ENCODE measurements at places on chromosomes 5 and 9. TPM values are rescaled to one million over a fixed set of nuclear protein-coding genes. Genes with fewer than 3 reads are reported as not detected.

GRCh38 chr5:139882316-139882715, 86.7 kb downstream of the PSD2 start:
- no peak overlapping the region for H3K4me3 ChIP-seq
- H3K27me3 ChIP-seq = peaks cover 55% of the 10 kb centered on the region
- no peak for DNase-seq
- peaks cover 3% of the 10 kb centered on the region for H3K4me1 ChIP-seq
- peaks cover 9% of the 10 kb centered on the region for H3K36me3 ChIP-seq
- H3K27ac ChIP-seq = no peak overlapping the region

The TMEM215 gene
- not detected for total RNA-seq

- H3K27me3 ChIP-seq = no peaks in the 10 kb centered on the region
- no peak for DNase-seq
- no peak overlapping the region for H3K27ac ChIP-seq
- H3K4me1 ChIP-seq = no peaks in the 10 kb centered on the region
Observed at GRCh38 chr9:17587113-17587512, 8.2 kb downstream of the SH3GL2 start.

GRCh38 chr5:170854566-170854965, 7.3 kb upstream of the RANBP17 start:
- H3K36me3 ChIP-seq = no peaks in the 10 kb centered on the region
- no peak overlapping the region for H3K4me3 ChIP-seq
- H3K4me1 ChIP-seq = no peaks in the 10 kb centered on the region
- H3K27me3 ChIP-seq = peaks cover 7% of the 10 kb centered on the region
- H3K27ac ChIP-seq = no peak overlapping the region

The C9orf50 gene
- total RNA-seq = not detected

DNA sequence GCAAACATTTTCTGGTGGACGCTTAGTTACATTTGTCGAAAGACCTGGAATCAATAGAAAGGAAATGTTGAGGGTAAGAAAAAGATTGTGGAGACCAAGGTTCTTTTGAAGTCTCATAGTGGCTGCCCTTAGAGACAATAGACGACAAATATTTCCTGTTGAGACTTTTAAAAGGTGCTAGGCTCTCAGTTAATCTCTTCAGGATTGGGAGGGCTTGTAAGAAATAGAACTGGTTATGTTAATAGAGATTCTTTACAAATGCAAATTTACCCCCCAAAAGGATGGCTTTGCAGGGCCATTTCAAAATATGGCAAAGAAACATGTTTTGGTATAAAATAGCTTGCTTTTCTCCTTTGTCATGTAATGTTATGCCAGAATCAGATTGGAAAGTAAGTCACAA, 428.2 kb upstream of the CTNND2 start:
- no peaks in the 10 kb centered on the region for H3K27me3 ChIP-seq
- H3K4me3 ChIP-seq = no peak overlapping the region
- H3K27ac ChIP-seq = no peak overlapping the region
- H3K4me1 ChIP-seq = no peaks in the 10 kb centered on the region
- DNase-seq = no peak

DNA sequence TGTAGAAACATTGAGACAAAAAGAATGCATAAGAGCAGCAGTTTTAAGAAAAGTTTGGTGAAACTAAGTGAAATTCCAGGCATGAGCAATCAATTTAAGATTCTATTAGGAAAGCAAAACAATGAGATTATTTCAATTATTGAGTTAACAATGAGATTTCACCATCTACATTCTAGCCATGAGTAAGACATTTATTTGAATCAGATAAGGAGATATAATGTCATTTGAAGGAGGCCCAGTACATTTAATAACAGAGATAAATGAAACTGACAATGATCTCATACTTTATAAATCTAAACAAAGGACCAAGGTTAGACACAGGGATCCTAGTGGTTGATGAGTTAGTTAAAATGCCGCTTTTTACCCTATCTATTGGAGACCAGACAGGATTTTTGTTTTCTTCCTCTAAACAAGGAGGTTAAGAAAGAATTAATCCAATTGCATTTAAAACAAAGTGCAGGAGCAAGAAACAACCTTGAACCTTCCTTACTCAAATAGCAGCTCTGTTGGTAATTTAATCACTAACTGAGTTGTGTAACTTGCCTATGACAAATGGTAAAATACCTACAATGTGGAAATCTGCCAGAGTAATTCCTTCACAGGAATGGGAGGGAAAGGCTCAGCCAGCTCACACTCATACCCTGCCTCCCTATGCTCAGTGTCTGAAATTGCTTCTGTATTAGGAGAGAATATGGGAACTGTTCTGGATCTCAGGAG, 103.5 kb upstream of the NR3C1 start:
- H3K4me3 ChIP-seq = no peak overlapping the region
- no peak for DNase-seq
- H3K27me3 ChIP-seq = no peaks in the 10 kb centered on the region
- peaks cover 2% of the 10 kb centered on the region for H3K4me1 ChIP-seq

The C1QTNF2 gene
- total RNA-seq = not detected

DNA sequence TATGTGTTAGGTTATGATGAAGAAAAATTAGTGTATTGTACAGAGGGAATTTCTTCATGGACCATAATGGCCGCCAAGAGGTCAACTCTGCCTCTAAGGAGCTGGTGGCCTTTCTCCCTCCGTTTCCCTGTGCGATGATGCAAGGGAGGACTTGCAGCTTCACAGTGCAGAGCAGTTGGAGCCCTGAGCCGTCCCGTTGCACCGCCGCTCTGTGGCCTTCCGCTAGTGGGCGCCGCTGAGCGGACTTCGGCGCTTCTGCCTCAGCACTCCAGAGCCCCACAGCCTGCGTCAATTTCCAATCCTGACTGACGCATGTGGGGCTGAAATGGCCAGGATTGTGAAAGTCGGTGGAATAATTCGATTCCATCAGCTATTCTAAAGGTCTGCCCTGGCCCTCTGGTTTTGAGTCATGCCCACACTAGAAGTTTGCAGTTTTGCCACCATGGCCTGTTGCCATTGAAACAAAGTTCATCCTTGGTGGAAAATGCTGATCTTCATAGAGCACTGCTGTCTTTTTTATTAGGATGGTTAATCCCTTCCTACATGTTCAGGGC, 22.7 kb upstream of the LECT2 start:
- H3K36me3 ChIP-seq = no peaks in the 10 kb centered on the region
- H3K4me3 ChIP-seq = no peak overlapping the region
- no peak overlapping the region for H3K27ac ChIP-seq
- DNase-seq = peak; percentile 25

DNA sequence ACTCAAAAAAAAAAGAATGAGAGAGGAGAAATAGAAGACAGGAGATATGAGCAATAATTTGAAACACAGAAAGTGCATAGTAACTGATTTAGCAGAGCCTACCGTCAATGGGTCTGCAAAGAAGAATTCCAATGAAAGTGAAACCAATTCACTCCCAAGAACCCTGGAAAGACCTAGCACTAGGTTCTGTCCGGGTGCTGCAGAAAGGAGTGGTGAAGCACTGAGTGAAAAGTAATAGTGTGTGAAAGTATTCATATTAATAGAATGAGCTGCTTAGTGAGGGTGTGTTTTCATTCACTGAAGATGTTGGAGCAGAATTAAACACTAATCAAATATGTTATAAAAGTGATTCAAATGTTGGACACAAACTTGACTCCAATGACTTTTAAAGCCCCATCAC, 51.3 kb upstream of the SLC30A5 start:
- H3K27me3 ChIP-seq = peaks cover 5% of the 10 kb centered on the region
- no peak for DNase-seq
- H3K36me3 ChIP-seq = no peaks in the 10 kb centered on the region

DNA sequence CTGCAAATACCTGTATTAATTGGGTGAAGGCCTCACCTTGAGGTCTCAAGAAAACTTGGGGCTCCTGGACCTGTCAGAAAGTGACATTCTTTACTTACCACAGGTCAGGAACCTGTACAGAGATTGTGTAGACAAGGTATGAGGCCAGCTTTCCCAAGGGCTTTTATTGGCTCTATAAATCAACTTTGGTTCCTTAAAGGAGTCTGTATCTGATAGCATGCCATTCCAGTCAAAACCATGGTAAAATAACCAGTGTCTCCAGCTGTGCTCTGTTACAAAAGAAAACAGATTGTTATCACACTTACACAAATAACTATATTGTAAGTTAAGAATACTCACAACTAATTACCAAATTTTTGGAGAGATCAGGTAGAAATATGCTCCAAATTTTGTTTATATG, 64.5 kb downstream of the COL15A1 start:
- H3K27me3 ChIP-seq = peaks cover 15% of the 10 kb centered on the region
- H3K27ac ChIP-seq = no peak overlapping the region
- no peak overlapping the region for H3K4me3 ChIP-seq
- H3K4me1 ChIP-seq = peaks cover 15% of the 10 kb centered on the region

- no peak overlapping the region for H3K4me3 ChIP-seq
- H3K27me3 ChIP-seq = peaks cover 21% of the 10 kb centered on the region
- no peaks in the 10 kb centered on the region for H3K4me1 ChIP-seq
- DNase-seq = no peak
Observed at GRCh38 chr5:169333518-169333917, 32.6 kb upstream of the SLIT3 start.

- no peak overlapping the region for H3K27ac ChIP-seq
- no peak for DNase-seq
- no peak overlapping the region for H3K4me3 ChIP-seq
- H3K4me1 ChIP-seq = peaks cover 2% of the 10 kb centered on the region
- peaks cover 25% of the 10 kb centered on the region for H3K27me3 ChIP-seq
- peaks cover 3% of the 10 kb centered on the region for H3K36me3 ChIP-seq
Observed at GRCh38 chr5:1439388-1440097, 5.7 kb downstream of the SLC6A3 start.

GRCh38 chr9:1285526-1285925, 235.4 kb downstream of the DMRT2 start:
- H3K4me1 ChIP-seq = no peaks in the 10 kb centered on the region
- no peaks in the 10 kb centered on the region for H3K36me3 ChIP-seq
- no peak for DNase-seq
- H3K27ac ChIP-seq = no peak overlapping the region
- no peak overlapping the region for H3K4me3 ChIP-seq
- H3K27me3 ChIP-seq = no peaks in the 10 kb centered on the region

The RASEF gene
- not detected for total RNA-seq

The UNC5A gene
- not detected for total RNA-seq

The SYK gene
- total RNA-seq = 7.7 TPM

The NELFB gene
- total RNA-seq = 33.2 TPM

The GNA14 gene
- total RNA-seq = not detected

The FBP2 gene
- total RNA-seq = not detected

DNA sequence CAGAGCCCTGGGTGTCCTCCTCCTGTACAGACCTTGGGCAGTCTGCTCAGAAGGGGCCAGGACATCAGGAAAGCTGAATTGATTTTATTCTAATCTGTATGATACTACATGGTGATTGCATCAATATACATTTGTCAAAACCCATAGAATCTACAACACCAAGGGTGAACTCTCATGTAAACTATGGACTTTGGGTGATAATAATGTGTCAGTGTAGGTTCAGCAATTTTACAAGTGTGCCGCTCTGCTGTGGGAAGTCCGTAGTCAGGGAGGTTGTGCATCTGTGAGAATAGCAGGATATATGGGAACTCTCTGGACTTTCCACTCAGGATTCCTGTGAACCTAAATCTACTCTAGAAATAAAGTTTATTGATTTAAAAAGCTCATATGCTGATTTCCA, 155.3 kb upstream of the NFIL3 start:
- H3K27me3 ChIP-seq = peaks cover 28% of the 10 kb centered on the region
- DNase-seq = no peak
- peaks cover 3% of the 10 kb centered on the region for H3K4me1 ChIP-seq

DNA sequence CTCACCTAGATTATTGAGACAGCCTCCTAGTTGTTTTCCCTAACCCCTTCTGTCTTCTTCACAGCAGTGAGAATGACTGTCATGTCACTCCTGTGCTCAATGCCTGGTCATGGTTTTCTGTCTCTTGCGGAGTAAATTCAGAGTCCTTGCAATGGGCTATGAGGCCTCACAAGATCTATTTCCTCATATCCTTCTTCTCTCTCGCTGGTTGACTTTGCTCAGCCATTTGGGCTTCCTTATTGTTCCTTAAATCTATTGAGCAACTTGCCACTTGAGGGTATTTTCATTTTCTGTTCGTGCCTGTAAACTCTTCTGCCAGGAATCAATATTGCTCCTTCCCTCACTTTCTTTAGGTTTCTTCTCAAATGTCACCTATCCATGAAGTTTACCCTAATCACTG, 9.0 kb downstream of the PPP3R2 start:
- H3K4me3 ChIP-seq = no peak overlapping the region
- DNase-seq = no peak
- no peaks in the 10 kb centered on the region for H3K4me1 ChIP-seq
- H3K36me3 ChIP-seq = no peaks in the 10 kb centered on the region
- H3K27me3 ChIP-seq = no peaks in the 10 kb centered on the region

GRCh38 chr9:112384219-112384618, 4.3 kb downstream of the HSDL2 start:
- no peak overlapping the region for H3K27ac ChIP-seq
- H3K27me3 ChIP-seq = no peaks in the 10 kb centered on the region
- H3K4me1 ChIP-seq = peaks cover 25% of the 10 kb centered on the region
- peaks cover 3% of the 10 kb centered on the region for H3K36me3 ChIP-seq

GRCh38 chr5:7794823-7795222, 56.1 kb downstream of the CFAP90 start:
- peaks cover 83% of the 10 kb centered on the region for H3K27me3 ChIP-seq
- DNase-seq = no peak
- no peaks in the 10 kb centered on the region for H3K4me1 ChIP-seq
- no peak overlapping the region for H3K4me3 ChIP-seq
- H3K36me3 ChIP-seq = no peaks in the 10 kb centered on the region

All from T-helper 17 cell (primary cell).